ENCODE measurements at places on chromosomes 7 and 10. TPM values are rescaled to one million over a fixed set of nuclear protein-coding genes. Genes with fewer than 3 reads are reported as not detected.

GRCh38 chr7:44277851-44278250 lies 47.5 kb downstream of the CAMK2B start:
- no peak overlapping the region for H3K4me3 ChIP-seq
- DNase-seq: peak; percentile 23
- H3K27ac ChIP-seq: no peak overlapping the region
- no peaks in the 10 kb centered on the region for H3K4me1 ChIP-seq

GRCh38 chr10:28479425-28479865 lies 53.5 kb upstream of the WAC start:
- H3K4me1 ChIP-seq: no peaks in the 10 kb centered on the region
- no peak for DNase-seq
- no peak overlapping the region for H3K27ac ChIP-seq
- no peak overlapping the region for H3K4me3 ChIP-seq

- H3K27ac ChIP-seq: no peak overlapping the region
- H3K4me1 ChIP-seq: no peaks in the 10 kb centered on the region
- H3K4me3 ChIP-seq: no peak overlapping the region
- H3K36me3 ChIP-seq: no peaks in the 10 kb centered on the region
- DNase-seq: no peak
These were observed 155.2 kb upstream of the PPP2R2D start for GRCh38 chr10:131745591-131745990.

DNA sequence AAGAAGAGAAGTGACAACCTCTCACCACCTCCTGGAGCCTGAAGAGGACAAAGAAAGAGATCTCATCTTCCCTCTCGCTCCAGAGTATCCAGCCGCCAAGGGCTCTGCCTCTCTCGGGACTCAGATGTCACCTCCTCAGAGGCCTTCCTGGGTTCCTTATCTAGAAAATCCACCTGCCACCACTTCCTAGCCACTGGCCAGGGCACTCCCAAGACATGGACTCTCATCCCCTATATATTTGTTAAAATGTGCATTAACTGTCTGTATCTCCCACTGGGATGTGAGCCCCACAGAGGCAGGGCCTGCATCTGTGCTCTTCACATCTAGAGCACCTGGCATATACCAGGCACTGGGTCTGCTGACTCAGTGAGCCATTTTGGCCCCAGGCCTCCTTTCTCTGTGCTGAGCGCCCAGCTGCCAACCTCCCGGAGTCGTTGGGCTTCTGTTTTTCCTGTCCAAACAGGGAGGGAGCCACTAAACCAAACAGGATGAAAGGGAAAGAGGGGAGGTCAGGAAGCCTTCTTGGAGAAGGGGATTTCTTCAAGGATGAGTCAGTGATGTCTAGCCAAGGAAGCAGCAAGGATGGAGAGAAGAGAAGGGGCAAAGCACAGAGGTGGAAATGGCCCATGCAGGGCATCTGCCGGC lies 58.9 kb downstream of the KCNMA1 start:
- no peaks in the 10 kb centered on the region for H3K4me1 ChIP-seq
- no peak overlapping the region for H3K27ac ChIP-seq
- no peaks in the 10 kb centered on the region for H3K27me3 ChIP-seq
- H3K36me3 ChIP-seq: no peaks in the 10 kb centered on the region

DNA sequence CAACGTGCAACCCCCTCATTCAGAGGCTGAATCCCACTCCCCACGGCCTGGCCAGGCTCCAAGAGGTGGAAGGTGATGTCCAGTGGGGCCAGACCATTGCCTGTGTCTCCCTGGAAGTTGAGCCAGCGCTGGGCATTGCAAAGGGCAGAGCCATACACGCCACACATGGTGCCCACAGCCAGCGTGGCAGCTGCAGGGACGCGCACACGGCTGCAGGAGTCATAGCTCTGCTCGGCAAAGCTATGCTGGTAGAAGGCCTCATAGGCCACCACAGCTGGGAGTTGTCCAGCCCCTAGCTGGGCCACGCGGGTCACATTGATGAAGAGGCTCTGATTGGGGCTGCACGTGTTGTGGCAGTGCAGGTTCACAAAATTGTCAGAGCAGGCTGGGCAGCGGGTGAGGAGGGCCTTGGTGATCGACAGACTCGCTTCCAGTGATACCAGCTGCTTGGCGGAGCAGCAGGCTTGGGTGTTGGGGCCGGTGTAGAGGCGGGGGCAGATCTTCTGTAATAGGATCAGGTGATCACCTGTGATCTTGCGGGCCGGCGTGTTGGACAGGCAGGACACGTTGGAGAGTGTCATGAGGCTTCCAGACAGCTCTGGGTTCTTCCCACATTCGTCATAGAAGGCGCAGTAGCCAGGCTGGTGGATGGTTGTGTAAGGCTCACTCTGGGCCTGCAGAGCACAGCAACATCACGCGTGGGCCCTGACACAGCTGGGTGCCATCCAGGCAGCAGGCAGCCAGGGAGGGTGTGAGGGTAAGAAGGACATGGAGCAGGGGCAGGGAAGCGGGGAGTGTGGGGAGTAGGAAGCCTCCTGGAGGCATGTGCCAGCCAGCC lies 1.2 kb downstream of the NPC1L1 start:
- DNase-seq: no peak
- H3K4me3 ChIP-seq: no peak overlapping the region
- H3K27ac ChIP-seq: no peak overlapping the region

The GPR37 gene
- total RNA-seq: 0.17 TPM

The SNCG gene
- total RNA-seq: 389 TPM

The ZCCHC24 gene
- total RNA-seq: 25.8 TPM

The GDF10 gene
- total RNA-seq: not detected
